Osteoblast (primary cell): ENCODE measurements at places on chromosomes 2 and 18. TPM values are rescaled to one million over a fixed set of nuclear protein-coding genes. Genes with fewer than 3 reads are reported as not detected.
A peak's percentile ranks its signal among the peaks of the same experiment; 100 is the strongest.

GRCh38 chr2:101296371-101296770 is 12.1 kb downstream of the RNF149 start:
- no peak for DNase-seq

DNA sequence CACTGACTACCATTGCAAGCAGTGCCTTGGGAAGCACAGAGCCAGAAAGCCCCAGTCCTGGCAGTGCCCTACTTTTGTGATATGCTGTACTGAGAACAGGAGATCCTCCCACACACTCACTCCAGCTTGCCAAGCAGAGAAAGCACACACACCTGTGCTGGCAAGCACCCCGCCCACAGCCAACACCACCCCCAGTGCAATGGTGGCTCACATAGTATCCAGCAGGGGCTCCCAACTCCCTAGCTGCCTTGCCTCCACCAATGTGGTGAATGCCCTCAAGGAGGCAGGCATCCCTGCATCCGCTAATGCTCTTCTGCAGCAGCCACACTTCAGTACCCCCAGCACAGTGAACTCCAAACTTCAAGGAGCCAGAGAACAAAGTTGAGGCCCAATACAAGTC is 1655.8 kb downstream of the SUCLG1 start:
- no peak for DNase-seq

Gene USP40
- total RNA-seq: 34.0 and 38.3 TPM in 2 replicates

GRCh38 chr2:238636269-238637073 is 209.7 kb downstream of the ASB1 start:
- peak; percentile 79 for DNase-seq

Gene ALK
- total RNA-seq: under 0.01 and 0.29 TPM in 2 replicates

DNA sequence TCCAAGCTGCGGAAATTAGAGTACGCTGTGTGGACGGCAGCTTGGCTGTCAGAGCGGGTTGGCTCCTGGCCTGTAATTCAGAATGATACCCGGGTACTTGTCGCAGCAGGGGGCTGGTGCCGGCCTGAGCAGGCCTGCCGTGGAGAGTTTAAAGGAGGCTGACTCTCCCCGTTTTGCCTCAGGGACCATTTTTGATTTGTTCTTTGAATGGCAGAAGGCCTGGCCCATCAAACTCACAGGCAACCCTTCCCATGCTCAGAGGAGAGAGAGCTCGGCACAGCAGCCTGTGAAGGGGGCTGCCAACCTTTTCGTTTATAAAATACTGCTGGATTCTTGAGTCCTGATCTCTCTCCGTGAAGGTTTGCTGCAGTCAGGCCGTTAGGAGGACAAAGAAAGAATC is 151.3 kb downstream of the KLHL29 start:
- peak; percentile 58 for DNase-seq

DNA sequence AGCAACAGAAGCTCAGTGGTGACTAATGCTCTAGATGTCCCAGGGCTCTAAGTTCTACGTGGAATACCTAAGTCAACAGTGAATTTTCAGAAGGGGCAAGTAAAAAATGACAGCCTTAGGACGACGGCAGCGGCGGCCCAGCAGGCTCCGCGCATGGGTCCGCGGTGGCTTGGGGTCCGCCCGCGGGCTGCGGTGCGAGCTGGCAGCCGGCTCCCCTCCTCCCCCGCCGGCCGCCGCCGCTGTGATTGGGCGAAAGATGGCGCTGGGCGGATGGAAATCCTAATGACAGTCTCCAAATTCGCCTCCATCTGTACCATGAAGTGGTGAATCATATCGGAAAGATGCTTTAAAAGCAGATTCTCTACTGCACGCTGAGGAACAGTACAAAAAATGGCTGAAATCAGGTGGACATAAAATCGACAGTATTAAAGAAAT is 74.7 kb downstream of the HNRNPLL start:
- DNase-seq: peak; percentile 89

DNA sequence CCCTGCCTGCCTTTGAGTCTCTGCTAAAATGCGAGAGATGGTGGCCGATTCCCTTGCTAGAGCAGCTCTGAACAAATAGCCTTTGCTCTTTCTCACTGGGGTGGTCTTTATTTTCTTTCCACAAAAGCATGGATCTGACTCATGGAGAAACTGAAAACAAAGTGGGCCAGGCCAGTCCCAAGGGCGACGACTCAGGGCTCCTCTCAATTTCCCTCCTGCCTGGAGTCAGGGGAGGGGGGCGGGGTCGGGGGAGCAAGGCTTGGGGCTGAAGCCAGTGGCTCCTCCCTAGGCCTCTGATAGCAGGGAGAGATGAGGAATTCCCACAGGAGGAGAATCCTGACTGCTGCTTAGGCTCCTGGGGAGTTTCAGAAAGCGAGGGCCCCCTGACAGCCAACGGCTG is 17.1 kb upstream of the IL1R2 start:
- no peak for DNase-seq

GRCh38 chr2:73404409-73404808 is 18.8 kb downstream of the ALMS1 start:
- no peak for DNase-seq

Gene RPL31
- total RNA-seq: 760 and 907 TPM in 2 replicates

GRCh38 chr2:170005702-170006101 is 172.2 kb upstream of the MYO3B start:
- no peak for DNase-seq

- DNase-seq: no peak
Observed at GRCh38 chr2:16487686-16488085, 177.9 kb downstream of the CYRIA start.

GRCh38 chr2:81195774-81196382 is 891.3 kb upstream of the LRRTM1 start:
- no peak for DNase-seq

DNA sequence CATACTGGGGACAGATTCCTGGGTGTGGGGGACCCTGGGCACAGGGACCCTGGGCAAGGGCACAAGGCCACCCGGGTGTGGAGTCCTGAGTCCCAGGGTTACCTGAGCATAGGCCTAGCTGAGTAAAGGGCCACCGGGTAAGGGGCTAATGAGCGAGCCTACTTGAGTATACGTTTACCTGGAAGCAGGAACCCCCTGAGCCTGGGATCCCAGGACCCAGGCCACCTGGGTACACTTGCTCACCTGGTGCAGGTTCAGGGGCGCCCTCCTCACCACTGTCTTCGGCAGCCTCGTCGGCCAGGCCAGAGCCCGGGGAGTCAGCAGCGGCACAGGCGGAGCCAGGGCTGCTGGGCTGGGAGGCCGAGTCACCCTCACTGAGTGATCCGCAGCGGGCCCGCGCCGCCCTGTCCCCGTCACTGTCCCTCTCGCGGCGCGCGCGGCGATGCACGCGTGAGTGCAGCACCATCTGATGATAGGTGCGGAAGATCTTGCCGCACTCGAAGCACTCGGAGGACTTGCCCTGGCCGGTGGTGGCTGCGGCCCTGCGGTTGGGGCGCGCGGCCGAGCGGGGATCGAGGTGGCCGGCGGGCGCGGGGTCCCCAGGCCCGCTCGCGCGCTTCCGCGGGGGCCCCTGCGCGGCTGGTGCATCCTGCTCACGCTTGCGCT is 53.9 kb downstream of the ZNF516 start:
- no peak for DNase-seq

GRCh38 chr18:59047321-59048047 is 92.2 kb upstream of the SEC11C start:
- DNase-seq: no peak

- DNase-seq: no peak
Observed at GRCh38 chr2:118310681-118311429, 222.6 kb downstream of the INSIG2 start.

Gene ARPC2
- total RNA-seq: 301 and 315 TPM in 2 replicates

Gene IL36B
- not detected in 2 replicates for total RNA-seq

Gene CCDC141
- not detected in 2 replicates for total RNA-seq

Gene LYG2
- not detected in 2 replicates for total RNA-seq

- DNase-seq: no peak
Observed at GRCh38 chr2:61196671-61197070, 34.7 kb downstream of the C2orf74 start.

- DNase-seq: no peak
Observed at GRCh38 chr2:158655628-158656027, 139.5 kb upstream of the DAPL1 start.

Gene TNP1
- total RNA-seq: not detected in 2 replicates

GRCh38 chr2:32825291-32825712 is 121.5 kb upstream of the LTBP1 start:
- no peak for DNase-seq

DNA sequence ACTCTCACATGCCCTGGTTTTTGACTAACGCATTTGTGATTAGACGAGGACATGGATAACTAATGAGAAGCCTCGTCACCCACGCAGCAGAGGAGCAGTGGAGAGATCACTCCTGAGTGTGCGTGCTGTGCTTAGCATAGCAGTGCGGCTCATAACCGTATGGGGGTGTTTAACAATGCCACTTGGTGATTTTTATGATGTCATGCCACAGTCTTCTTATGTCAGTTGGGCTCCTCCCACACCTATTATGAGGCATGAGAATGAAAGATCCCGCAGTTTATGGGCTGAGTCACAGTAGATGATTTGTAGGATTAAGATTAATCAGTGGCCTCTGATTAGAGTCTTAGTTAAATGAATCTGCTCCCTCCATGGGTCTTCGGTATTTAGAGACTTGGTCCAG is 2.5 kb upstream of the SMIM21 start:
- DNase-seq: no peak

GRCh38 chr2:235981631-235982030 is 186.6 kb downstream of the GBX2 start:
- DNase-seq: no peak

- no peak for DNase-seq
Observed at GRCh38 chr18:58405107-58405898, 223.6 kb downstream of the ALPK2 start.

DNA sequence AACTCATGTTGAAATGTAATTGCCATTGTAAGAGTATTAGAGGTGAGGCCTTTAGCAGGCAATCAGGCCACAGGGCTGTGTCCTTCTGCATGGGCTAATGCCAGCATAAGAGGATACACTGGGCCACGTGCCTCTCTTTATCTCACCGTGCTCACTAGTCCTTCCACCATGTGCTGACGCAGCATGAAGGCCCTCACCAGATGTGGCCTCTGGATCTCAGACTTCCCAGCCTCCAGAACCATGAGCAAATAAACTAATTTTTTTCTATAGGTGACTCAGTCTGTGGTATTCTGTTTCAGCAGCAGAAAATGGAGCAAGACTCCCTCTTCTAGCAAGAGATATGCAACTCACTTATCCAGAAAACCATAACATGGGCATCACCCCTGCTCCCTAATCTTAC is 149.7 kb upstream of the ZNF236 start:
- DNase-seq: no peak

DNA sequence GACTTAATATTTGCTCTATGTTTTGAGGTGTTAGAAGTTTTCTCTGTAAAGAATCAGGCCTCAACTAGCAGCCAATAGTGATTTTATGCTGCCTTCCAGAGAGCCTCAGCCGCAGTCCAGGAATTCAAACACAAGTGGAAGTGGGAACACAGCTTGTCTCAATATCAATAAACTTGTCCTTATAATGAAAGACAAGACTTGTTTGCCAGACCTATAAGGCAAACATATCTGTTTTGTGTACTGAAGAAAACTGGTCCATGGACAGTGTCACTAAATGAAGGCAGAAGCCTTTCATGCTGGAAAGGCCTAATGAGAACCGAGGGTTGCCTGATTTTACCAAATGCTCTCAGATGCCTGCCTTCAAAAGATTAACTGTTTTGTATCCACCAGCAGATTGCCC is 182.2 kb downstream of the EPHA4 start:
- no peak for DNase-seq

- DNase-seq: peak; percentile 50
Observed at GRCh38 chr2:240876475-240877251, 8.0 kb downstream of the AGXT start.

DNA sequence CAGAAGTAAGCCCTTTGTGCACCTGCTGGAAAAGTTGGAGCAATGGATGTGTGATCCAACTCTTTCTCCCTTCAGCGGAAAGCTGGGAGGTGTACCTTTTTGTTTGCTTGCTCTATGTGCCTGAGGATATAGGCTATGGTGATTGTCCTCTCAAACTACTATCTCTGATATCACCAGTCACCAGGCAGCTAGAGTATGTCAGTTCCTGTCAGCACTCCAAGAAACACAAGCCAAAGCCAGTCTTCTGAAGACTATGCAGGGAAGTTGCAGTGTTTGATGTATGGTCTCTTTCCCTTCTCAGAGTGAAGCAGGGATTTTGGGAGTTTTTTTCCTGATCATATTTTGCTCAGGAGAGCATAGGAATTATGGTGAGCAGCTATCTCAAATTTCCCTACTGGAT is 146.4 kb downstream of the PTH2R start:
- DNase-seq: no peak

DNA sequence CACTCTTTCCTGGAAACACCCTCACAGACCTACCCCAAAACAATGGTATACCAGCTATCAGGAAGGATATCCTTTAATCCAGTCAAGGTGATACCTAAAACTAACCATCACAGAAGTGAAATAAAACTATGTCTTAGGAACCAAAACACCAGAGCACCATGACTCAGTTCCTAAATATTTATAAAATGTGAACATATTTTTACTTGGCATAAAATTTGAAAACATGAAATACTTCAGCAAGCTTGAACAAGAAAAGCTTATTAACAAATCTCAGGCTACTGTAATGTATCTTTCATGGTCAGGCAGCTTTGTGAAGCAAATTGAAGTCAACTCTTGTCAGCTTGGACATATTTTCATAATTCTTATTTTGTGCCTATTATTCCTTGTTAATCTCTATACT is 440.8 kb upstream of the CDH20 start:
- no peak for DNase-seq

DNA sequence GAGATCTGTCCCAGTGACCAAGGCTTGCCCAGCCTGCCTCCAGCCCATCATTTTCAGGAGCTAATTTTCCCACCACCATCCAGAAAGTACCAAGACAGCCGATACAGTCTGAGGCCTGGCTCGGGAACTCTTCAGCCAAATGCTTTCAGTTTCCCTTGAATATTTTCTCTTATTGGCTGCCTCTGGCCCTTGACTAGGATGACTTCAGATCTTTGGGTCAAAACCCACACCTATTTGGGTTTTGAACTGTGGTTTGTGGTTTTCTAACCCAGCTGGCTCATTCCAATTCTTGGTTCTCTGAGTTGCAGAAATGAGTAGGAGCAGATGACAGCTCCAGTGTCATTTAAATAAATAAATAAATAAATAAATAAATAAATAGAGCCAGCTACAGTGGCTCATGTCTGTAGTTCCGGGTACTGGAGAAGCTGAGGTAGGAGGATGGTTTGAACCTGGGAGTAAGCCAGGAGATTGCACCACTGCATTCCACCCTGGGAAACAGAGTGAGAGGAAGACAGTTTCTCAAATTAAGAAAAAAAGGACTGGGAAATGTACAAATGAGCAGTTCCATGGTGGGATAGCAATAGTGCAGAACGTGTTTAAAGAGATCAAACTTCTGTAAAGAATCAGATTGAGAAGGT is 465.0 kb upstream of the SOX11 start:
- DNase-seq: no peak

- peak; percentile 38 for DNase-seq
Observed at GRCh38 chr2:64283641-64284361, 139.6 kb upstream of the PELI1 start.

GRCh38 chr2:150174971-150175421 is 312.5 kb downstream of the RND3 start:
- DNase-seq: no peak

Gene AGXT
- not detected in 2 replicates for total RNA-seq

GRCh38 chr2:182646763-182647498 is 69.1 kb upstream of the DNAJC10 start:
- no peak for DNase-seq

Gene DRC1
- under 0.01 and 0.36 TPM in 2 replicates for total RNA-seq
